HuH-7.5 (cell line): ENCODE measurements at places on chromosomes 2 and 18.

DNA sequence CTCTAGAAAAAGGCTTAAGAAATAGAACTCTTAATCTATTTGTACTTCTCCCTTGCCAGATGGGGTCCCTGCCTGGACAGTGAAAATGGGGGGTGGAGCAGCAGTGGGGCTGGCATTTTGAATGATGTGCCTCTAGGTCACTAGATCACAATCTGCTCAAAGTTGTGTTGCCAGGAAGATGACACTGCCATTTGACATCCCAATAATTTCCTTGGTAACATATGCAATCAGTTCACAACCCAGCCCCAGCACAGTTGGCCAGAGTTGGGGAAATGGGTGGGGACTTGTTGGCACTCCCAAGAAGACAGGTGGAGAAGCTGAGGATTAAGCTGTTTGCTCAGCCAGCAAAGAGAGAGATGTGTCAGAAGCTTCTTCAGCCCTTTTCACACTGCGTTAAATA is 558.3 kb upstream of the KLHL29 start:
- DNase-seq: no peak

GRCh38 chr2:134232461-134232860 is 21.4 kb upstream of the MGAT5 start:
- DNase-seq: no peak

GRCh38 chr2:190804182-190804795 is 76.3 kb upstream of the GLS start:
- DNase-seq: no peak

GRCh38 chr2:143550500-143550899 is 421.3 kb downstream of the ARHGAP15 start:
- DNase-seq: no peak

DNA sequence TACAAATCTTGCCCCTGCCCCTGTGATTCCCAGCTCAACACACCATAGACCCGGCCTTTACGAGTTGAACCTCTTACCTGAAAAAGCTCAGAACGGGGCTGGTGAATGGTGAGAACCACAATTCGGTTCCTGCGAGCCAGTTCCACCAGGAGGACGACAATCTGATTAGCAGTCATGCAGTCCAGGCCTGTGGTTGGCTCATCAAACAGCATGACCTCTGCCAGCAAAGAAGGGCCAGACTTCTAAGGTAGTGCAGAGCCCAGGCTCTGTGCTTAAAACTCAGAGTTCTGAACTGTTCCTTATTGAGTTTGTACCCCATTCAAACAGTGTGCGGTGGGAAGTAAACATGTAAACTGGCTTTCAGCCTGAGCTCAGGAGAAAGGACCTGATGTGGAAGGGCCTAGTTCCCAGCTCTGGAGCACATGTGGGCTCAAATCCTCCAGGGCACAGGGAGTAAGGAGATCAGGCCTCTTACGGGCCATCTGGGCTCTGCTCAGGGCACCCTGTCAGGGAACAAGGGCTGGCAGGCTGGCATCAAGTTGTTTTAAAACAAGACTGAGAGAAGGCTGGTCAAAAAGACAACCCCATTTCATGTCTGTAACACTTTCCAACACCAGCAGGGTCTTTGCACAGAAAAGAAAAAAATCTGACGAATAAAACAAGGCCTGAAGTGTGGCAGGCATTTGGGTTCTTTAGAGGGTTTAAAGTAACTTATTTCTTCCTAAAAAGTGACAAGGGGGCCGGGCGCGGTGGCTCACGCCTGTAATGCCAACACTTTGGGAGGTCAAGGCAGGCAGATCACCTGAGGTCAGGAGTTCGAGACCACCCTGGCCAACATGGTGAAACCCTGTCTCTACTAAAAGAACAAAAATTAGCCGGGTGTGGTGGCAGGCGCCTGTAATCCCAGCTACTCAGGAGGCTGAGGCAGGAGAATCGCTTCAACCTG is 12.1 kb downstream of the ABCG5 start:
- DNase-seq: no peak

GRCh38 chr2:167355821-167356220 is 467.5 kb downstream of the XIRP2 start:
- DNase-seq: no peak

GRCh38 chr2:108833219-108833618 is 46.6 kb downstream of the CCDC138 start:
- DNase-seq: no peak

- no peak for DNase-seq
These were observed 34.1 kb downstream of the KIF5C start for GRCh38 chr2:148909114-148909513.

- DNase-seq: no peak
These were observed 37.9 kb upstream of the PPP1CB start for GRCh38 chr2:28713577-28714298.

GRCh38 chr2:180124273-180125139 is 117.4 kb upstream of the CWC22 start:
- DNase-seq: peak; percentile 9

DNA sequence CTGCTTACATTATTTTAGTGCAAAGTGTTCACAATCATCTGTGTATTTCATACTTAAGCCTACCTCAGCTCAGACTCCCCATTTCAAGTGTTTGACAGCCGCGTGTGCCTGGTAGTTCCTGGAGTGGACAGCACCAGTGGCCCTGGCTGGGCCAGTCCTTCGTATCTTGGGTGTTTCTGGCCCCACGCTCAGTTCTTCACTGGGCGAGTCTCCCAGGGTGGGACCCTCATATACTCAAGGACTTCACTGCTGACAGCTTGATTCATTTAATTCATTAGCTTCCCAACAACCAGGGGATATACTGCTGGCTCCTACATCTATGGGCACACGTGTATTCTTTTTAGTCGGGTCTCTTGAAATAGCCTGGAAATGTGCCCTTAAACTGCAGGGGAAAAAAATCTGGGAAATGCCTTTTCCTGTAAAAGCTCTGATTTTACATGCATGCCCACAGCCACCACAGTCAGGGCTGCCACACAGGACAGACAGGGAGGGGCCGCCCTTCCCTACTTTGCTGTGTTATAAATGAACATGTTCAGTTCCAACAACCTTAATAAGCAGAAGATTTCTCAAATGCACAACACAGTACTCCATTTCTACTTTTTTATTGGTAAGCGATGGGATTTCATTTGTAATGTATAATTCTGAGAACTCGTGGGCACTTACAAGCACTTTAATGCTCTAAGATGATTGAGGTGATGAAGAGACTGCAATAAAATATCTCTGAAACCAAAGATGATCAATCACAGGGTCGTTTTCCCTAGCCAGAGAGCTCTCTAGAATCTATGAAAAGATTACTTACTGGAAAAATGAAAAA is 205.5 kb upstream of the REV1 start:
- no peak for DNase-seq

DNA sequence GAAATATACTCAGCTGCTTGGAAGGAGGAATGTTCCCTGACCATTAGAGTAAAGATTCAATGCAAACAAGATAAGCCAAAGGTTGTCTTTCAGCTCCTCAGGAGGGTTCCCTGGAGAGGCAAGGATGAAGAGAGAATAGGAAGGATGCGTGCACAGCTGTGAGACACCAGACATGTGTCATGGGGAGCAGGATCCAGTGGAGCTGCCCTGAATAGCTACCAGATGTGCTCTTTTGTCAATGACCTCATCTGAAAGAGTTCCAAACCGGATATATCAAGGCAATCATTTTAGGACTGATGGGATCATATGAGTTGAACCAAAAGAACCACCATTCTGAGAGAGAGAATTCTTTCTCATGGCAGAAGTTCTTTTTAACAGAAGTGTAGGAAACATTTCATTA is 490.6 kb downstream of the IRS1 start:
- DNase-seq: no peak
